ENCODE measurements at places on chromosomes 2 and 18. TPM values are rescaled to one million over a fixed set of nuclear protein-coding genes. Genes with fewer than 3 reads are reported as not detected.

The KIF1A gene
- polyA plus RNA-seq = 12.3 TPM

The UCN gene
- polyA plus RNA-seq = 1.0 TPM

The WNT10A gene
- 1.0 TPM for polyA plus RNA-seq

The TUBB6 gene
- polyA plus RNA-seq = 77.6 TPM

The CD28 gene
- polyA plus RNA-seq = 1.1 TPM

The KIF5C gene
- polyA plus RNA-seq = 4.4 TPM

- DNase-seq = no peak
Observed at GRCh38 chr18:13218997-13219396, 437 bp downstream of the LDLRAD4 start.

GRCh38 chr18:25786758-25787157 lies 303.7 kb downstream of the SS18 start:
- DNase-seq = no peak

DNA sequence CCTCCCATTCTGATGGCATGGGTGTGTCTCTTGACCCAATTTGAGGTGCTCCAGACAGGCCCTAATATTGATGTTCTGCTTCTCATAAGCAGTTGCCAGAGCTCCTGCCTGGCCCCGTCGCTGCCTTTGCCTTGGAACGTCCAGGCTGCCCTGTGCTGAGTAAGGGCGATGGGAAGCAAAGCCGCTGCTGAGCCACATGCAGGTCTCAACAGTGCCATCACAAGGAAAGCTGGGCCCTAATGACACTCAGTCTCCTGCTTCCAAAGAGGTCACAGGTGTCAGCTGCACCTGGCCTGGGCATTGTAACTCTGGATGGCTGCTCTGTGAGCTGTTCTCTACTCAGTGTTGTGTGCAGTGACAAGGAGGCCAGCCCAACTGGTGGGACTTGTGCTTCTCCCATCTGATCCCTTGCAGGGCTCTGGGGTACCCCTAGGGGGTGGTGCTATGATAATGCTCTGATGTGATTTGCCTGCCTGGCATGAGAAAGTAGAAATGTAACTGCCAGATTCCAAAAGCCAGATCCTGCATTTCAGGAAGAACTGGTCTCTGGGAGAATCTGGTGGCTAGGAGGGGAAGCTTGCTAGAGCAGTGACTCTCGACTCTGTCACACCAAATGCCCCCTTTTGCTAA lies 8.7 kb downstream of the TTC39C start:
- DNase-seq = no peak

DNA sequence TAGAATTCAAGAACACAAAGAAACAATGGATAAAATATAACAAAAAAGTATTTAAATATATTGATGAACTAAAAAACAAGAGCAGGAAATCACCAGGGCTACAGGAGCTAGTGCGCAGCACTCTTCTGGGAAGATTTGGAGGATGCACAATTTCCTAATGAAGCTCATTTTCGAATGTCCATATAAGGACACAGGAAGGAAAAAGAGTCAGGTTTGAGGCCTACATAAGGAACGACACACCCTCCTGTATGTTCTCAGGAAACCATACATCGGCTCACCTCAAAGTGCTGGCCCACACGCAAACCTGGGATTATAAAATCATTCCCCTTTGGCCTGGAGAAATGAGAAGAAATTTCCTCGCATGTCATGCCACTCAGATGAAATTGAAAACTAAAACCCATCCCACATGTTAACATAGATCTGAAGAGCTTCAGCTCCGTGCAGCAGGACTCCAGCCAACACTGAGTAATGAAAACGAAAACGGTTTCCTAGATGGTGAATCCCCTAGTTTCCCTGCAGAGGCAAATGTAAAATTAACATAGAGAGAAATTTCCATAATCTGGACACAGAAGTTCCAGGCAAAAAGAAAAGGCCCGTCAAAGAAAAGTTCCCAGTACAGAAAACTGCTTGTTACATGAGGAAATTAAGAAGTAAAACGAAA lies 825.8 kb downstream of the SOCS6 start:
- no peak for DNase-seq

- no peak for DNase-seq
Observed at GRCh38 chr2:208033701-208034502, 8.6 kb upstream of the PLEKHM3 start.

DNA sequence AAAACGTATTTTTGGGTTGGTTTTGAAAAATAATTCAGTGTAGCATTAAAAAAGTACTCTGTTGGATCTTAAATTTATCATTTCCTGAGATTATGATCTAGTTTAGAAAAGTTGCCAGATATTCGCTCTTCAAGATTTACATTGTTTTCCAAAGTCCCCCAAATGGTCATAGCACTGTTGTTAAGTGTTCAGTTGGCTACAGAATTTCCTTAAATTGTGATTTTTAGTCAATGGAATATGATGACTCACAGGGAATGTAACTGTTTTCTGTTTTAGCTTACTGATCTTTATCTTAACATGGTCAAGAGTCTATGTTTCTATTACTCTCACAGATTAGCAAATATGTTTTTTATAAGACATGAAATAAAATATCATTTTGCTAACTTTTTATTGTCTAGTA lies 23.2 kb downstream of the PLCL1 start:
- DNase-seq = no peak

GRCh38 chr18:76362676-76363075 lies 132.4 kb downstream of the ZNF516 start:
- no peak for DNase-seq

DNA sequence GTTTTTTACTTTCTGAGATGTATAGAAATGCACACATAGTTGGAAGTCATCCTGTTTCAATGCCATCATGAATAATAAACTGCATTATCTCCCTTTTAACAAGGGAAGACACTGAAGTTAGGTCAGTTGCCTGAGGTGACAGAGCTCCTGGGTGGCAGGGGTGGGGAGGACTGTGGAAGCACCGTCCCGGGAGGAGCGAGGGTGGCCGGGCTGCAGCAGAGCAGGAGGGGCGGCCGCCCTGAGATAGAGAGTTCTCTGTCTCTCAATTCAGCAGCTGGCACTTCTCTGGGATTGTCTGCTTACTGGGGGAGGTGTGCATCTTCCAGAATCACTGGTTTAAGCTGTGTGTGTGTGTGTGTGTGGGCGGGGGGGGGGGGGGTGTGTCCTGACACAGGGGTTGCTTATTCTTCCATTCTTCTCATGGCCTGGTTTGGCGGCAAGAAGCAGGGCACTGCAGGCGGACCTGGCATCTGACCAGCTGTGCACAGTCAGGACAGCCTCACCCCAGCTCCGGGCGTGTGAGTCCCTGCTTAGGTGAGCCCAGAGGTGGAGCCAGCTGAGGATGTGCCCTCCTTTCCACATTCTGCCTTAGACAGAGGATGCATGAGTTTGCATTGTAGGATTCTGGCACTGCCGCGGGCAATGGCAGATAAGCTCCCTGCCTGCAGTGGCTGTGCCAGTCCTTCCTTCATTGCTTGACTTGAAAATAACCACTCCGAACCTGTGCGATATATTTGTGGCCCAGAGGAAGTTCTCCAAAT lies 40.4 kb downstream of the VWA3B start:
- DNase-seq = no peak

DNA sequence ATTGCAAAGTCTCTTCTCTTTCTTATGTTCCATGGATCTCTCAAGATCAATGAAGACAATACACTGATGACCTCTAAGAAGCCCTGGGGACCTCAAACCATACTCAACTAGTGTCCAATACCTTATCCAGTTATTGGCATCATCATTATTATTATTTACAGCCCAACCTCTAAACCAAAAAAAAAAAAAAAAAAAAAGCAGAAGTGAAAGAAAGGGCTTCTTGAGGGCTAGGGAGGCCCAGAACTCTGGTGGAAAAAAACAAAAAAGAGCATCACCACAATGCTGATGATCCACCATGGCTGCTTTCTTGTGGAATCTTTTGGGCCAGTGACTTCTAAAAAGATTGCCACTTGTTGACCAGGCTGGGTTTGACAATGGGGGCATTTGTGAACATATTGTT lies 324.9 kb downstream of the LPIN1 start:
- no peak for DNase-seq

DNA sequence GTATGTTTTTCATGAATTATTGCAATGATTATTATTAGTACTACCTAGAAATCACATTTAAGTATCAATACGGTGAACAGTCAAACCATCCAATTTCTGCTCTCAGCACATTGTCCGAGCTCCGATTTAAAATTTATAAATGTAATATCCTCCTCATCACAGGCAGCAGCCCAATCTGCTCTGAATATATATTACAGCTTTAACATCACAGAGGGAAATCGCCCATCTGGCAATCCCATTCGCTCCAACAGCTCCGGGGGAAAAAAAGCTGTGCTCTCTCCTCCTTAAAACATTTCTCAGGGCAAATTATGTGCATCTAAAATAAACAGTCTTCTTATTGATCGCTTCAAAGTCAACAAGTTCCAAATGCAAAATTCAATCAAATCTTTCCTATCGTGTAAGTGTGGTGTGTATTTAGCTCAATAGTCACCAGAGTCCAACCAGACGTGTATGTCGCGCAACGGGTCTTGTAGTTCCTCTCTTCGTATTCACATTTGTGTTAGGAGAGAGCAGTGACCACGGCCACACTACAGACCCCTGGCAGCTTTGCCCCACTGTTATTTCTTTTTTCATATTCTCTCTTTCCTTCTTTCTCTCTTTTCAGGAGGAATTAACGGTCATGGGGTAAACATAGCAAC lies 2.4 kb downstream of the FIGN start:
- no peak for DNase-seq

- no peak for DNase-seq
Observed at GRCh38 chr2:49028101-49028500, 126.2 kb downstream of the FSHR start.

GRCh38 chr2:86477349-86477748 lies 36.2 kb downstream of the KDM3A start:
- DNase-seq = no peak

- DNase-seq = no peak
Observed at GRCh38 chr2:103153580-103154284, 391.9 kb downstream of the TMEM182 start.

GRCh38 chr2:227812001-227812400 lies 1.6 kb upstream of the CCL20 start:
- DNase-seq = no peak

DNA sequence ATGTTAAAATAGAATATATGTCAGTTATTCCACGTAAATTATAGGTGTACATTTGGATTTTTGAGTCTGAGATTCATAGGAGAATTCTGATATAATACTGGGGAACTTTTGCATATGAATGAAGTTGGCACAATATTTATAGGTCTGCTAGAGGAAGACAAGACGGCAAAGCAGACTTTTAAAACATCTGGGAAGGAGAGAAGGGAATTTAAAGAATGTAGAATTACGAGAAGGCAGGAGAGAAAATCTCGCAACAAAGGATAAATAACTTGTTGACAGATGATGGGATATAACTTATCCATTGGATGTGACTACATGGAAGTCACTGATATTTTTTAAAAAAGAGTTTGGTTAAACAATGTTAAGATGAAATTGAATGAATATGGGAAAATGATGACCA lies 615.6 kb downstream of the ERBB4 start:
- DNase-seq = no peak

GRCh38 chr2:166773308-166773949 lies 114.9 kb upstream of the XIRP2 start:
- no peak for DNase-seq

GRCh38 chr2:16250886-16251285 lies 310.5 kb downstream of the MYCN start:
- no peak for DNase-seq

DNA sequence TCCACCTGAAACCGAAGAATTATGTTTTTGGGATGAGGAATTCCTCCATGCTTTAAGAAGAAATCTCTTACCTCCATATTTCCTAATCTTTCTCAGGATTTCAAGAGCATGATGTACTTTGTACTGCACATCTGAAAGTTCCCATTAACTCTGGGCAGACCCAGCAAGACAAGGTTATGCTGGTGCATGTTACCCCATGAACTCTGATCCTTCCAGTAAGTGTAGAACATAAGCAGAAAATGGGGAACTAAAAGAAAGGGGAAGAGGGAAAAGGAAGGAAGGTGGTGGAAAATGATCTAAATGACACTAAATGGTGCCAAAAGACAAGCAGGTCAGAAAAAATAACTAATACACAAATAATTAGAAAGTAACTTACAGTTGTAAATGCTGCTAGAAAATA lies 50.7 kb downstream of the STRN start:
- DNase-seq = no peak

- no peak for DNase-seq
Observed at GRCh38 chr2:187679454-187679853, 125.2 kb upstream of the TFPI start.

GRCh38 chr2:28477087-28477486 lies 18.8 kb upstream of the PLB1 start:
- no peak for DNase-seq

DNA sequence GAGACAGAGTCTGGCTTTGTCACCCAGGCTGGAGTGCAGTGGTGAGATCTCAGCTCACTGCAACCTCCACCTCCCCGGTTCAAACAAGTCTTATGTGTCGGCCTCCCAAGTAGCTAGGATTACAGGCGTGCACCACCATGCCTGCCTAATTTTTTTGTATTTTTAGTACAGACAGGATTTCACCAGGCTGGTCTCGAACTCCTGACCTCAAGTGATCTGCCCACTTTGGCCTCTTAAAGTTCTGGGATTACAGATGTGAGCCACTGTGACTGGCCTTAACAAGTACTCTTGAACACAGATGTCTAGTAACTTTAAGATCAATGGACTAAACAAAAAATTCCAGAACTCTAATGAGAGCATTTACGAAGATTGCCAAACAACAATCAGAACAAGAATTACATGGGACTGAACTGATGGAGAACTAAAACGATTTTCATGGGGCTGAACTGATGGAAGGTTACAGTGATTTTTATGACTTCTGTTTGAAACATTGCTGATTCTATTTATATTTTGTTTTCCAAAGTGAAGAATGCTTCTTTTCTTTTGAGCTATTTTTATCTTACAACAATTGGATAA lies 46.5 kb upstream of the ST3GAL5 start:
- DNase-seq = no peak

DNA sequence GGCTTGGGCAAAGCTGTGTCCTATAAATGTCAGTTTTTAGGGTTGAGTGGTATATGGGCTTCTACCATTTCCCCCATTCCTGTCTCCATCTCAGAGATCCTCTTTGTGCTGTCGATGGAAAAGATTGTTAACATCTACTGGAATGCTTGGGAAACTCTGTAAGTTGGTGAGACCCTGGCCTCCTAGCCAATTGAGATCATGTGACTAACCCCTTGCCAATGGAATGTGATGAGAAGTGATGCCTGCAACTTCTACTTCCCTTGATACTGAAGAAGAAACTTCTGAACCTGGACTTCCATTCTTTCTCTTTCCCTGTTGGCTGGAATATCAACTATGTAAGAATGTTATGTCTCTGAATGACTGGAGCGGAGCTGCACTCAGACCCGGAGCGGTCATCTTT lies 14.5 kb downstream of the SLC39A10 start:
- DNase-seq = no peak

Measured in renal pelvis (tissue), 12 donors.